ENCODE measurements at places on chromosomes 3 and 15.

GRCh38 chr3:77427528-77427927 is 387.6 kb downstream of the ROBO2 start:
- no peak for DNase-seq

GRCh38 chr15:101536166-101536874 is 46.8 kb upstream of the PCSK6 start:
- DNase-seq: no peak

DNA sequence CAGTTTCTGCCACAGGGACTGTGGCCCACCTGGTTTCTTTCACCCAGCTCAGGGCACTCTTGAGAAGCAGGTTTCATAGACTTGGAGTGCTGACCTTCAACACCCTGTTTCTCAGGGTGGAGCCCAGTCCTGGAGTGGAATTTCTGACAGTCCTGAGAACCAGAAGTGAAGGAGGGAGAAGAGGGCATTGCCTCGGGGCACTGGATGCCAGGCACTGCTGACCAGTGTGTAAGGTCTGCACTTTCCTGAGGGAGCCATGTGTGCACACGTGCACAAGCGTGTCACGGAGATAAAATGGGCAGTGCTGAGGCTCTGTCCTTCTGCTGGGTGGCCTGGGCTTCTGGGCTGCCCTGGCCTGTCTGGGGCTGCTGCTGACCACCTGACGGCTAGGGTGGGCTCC is 118.5 kb downstream of the SEC22A start:
- DNase-seq: no peak

DNA sequence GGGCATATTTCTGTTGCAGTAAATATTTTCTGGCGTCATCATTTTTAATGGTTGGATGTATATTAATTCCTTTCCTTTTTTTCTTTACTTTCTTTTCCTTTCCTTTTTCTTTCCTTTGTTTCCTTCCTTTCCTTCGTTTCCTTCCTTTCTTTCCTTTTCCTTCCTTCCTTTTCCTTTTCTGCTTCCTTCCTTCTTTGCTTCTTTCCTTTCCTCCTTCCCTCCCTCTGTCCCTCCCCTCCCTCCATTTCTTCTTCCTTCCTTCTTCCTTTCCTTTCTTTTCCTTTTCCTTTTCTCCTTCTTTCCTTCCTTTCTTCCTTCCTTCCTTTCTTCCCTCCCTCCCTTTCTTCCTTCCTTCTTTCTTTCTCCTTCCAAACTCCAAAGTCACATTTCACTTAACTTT is 54.9 kb upstream of the LYSMD4 start:
- no peak for DNase-seq

- DNase-seq: peak; percentile 49
These were observed 90.2 kb downstream of the CERS3 start for GRCh38 chr15:100438570-100438969.

- peak; percentile 18 for DNase-seq
These were observed 637.9 kb downstream of the NLGN1 start for GRCh38 chr3:174035328-174035886.

GRCh38 chr15:45162771-45163507 is 24.8 kb downstream of the SHF start:
- peak; percentile 80 for DNase-seq

GRCh38 chr3:132321304-132321703 is 4.1 kb downstream of the ACP3 start:
- DNase-seq: no peak

DNA sequence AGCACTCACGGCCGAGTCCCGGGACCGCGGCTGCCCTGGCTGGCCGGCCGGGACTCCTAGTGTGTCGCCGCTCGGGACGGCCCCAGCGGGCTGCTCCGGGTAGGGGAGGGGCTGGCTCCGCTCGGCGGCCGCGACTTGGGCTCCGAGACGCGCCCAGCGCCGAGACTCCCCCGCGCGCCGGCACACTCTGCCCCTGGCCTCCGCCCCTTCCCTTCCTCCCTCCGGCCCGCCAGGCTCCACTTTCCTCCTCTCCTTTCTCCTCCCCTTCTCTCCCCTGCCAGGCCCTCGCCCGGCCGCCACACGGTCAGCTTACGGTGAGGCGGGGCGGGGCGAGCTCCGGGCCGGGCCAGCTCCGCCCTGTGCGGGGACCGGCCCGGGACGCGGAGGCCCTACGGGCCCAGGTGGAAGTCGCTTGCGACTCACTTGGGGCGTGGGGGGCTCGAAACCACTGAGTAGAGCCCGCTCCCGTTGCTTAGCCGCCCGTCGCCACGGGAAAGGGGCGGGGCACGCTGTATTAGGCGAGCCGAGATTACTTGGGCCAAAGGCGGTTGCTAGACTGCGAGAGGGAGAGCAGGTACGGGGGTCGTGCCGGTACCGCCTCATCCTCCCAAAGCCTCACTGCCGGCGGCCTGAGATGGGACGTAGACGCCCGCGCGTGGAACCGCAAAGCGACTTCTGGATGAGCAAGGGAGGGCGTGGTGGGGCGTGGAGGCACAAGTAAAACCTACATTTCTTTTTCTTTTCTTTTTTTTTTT is at the start of gene ITGB5:
TSS of gene ITGB5 (minus strand) at position 189 of the 755 bp plus-strand sequence. CDS start 365 bp downstream, outside the sequence.
- DNase-seq: peak; percentile 74

DNA sequence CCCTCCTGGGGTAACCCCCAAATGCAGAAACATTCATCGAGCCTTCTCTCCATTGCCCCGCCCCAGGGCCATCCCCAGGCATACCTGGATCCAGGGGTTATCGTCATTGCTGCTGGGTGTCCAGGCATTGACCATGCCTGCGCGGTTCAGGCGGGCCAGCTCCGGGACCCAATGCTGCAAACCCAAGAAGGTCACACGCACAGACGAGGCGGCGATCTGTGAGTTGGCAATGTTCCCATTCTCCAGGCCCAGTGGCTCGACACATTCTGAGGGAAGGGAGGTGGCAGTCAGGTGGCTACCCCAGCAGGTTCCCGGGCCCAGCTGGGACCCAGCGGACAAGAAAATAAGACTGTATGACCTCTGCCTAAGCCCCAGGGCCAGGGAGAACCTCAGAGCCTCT is 6.1 kb downstream of the MFGE8 start:
- no peak for DNase-seq

DNA sequence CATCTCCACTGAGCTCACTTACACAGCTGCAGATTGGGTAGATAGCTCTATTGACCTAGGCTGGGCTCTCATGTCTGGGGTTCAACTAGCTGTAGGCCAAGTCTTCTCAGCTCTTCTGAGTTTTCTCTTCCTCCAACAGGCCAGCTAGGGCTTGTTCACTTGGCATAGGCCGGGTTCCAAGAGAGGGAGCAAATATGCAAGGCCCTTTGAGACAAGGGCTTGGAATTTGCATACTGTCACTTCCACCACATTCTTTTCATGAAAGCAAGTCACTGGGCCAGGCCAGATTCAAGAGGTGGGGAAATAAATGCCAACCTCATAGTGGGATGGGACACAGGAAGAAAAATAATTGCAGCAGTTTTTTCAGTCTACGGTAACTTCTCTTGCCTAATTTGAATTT is 25.2 kb downstream of the PIGB start:
- DNase-seq: peak; percentile 15

All from fibroblast of upper back skin (primary cell).